Left cardiac atrium (tissue), 4 donors: ENCODE measurements at places on chromosomes 3 and 15. TPM values are rescaled to one million over a fixed set of nuclear protein-coding genes. Genes with fewer than 3 reads are reported as not detected.
A peak's percentile ranks its signal among the peaks of the same experiment; 100 is the strongest.

DNA sequence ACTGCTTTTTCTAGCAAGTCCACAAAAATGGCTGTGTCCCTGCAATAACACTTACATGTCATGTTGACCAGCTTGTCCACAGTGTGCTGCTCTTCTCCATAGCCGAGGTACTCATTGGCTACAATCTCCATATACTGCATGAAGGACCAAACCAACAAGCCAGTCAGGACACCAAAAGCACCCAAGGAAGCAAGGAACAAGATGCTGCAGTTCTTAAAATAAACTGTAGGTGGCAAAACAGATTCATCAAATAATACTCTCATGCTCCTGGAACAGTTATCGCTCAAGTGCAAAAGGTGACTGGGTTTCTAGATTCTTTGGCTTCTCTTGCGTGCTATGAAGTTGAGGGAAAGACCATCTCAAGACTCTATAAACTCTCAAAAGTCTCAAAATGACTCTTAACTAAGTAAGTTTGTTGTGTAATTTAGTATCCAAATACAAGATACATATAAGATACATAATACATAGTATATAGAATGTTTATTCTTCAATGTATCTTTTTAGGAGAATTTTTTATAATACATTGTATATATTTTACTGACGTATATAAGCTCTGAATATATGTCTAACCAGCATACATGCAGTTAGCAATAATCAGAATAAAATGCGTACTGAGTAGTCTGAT, 57.0 kb downstream of the NEK10 start:
- no peak for DNase-seq

GRCh38 chr15:66565741-66566144, at the start of gene LCTL:
TSS of gene LCTL (minus strand) at chr15:66565998. CDS start at chr15:66565365, 633 bp downstream.
- no peak for DNase-seq

DNA sequence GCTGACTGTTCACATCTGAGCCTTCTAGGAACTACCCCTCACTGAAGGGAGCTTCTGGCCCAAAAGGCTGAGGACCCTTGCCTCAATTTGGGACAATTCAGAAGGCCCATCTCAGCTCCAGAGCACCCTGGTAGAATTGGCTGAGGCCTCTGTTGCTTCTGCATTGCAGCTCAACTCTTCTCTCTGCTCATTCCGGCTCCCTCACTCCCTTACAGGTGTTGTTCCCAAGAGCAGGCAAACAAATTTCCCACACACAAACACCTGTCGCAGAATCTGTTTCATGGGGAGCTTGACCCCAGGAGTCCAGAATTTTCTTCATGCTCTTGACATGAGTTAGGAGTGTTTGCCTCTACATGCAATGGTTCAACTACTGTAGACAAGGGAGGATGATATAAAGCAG, 78.7 kb downstream of the CRYGS start:
- no peak for DNase-seq

DNA sequence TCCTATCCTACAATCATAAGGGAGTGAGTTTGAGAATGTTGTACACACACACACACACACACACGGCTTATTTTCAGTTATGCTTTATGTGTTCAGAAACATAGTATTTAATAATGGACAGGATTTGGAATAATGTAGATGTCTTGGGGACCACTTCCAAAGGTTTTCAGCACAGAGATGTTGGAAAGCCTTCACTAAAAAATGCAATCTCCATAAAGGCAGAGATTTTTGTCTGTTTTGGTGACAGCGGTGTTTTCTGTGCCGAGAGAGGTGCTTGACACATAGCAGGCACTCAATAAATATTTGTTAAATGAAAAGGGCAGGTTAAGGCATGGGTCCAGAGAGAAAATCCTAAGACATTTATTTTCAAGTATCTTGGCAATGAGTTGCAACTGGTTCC, 428.2 kb upstream of the RGMA start:
- DNase-seq = no peak

The BAHD1 gene
- 14.8 TPM for total RNA-seq

The TERB2 gene
- total RNA-seq = not detected

- no peak for DNase-seq
These were observed 455.6 kb downstream of the TUSC7 start for GRCh38 chr3:117165176-117165575.

GRCh38 chr3:131731709-131732108, 228.9 kb upstream of the MRPL3 start:
- DNase-seq = no peak

DNA sequence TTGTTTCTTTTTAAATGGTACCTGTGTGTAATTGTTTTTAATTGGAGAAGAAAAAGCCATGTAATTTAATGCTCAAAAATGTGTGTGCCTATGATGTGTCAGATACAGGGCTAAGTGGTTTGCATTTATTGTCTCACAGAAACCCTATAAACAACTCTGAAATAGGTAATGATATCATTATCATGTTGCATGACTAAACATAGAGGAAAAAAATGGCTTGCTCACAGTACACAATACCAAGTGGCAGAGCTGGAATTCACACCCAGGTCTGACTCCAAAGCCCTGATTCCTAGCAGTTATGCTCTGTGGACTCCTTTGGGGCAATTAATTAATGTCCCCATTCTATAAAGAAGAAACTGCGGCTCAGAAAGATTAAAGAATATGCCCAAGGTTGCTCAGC, 237.4 kb upstream of the TRIM42 start:
- DNase-seq = no peak

The SPATA16 gene
- total RNA-seq = not detected

DNA sequence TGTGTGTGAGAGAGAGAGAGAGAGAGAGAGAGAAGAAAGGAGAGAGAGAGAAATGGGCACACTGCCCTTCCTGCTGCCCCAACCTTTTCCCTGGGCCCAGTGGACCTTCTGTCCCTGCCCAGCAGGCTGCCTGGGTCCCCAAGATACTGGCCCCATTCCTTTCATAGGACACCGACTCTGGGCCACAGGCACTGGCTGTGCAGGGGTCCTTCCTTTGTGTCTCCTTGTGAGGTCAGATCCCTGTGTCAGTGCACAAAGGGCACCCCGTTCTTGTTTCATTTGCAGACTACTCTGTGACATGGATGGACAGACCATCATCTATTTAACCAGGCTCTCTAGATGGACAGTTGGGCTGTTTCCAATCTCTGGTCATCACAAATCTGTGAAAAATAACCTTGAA, 21.3 kb upstream of the KLF13 start:
- DNase-seq = no peak

- no peak for DNase-seq
These were observed 30.8 kb downstream of the IRAK2 start for GRCh38 chr3:10195366-10196089.

GRCh38 chr15:52281085-52282035, 14.2 kb downstream of the MYO5C start:
- no peak for DNase-seq

DNA sequence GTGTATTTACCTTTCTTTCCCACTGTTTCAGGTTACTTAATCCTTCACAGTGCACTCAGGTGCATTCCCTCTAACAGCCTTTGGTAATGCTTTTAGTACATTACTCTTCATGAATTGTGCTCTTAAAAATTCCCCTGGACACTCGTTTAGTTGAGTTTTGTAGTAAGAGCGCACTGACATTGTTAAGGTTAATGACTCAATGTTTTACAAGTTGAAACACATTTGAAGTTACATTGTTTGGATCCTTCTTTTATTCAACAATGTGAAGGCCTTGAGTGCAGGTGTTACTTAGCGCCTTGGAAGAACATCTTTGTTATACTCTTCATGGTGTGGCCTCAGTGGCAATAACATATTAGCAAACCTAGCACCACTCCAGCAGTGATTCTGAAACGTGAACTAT, 739.6 kb downstream of the NAALADL2 start:
- no peak for DNase-seq

DNA sequence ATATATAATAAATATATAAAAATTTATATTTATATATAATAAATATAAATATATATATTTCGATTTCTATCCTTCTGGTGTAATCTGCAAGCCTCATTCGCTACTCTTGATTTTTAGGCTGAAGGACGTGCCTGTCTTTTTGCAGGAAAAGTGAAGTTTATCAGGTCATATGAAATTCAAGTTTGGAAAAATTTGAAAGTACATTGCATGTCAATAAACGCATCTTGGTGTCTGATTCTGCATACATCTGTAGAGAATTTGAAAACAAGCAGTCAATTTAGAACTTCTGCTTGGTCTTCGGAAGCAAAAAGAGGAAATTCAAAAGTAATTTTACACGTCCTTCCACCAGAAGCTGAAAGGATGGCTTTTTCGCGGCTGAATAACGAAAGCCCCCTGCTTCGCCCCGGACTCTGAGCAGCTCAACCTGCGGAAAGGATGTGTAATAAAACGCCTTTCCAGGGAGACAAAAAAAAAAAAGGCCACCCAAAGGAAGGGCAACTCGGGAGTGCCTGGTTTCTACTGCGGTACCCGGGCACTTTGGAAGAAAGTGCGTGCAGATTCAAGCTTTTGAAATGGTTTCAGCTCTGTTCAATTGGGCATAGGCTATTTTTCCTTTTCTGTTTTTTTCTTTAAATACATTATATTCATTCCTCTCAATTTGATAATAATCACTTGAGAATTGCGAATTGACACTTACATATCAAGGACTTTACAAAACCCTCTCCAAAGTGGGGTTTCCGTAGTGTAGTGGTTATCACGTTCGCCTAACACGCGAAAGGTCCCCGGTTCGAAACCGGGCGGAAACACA, 1.5 kb upstream of the MYNN start:
- peak; percentile 58 for DNase-seq

DNA sequence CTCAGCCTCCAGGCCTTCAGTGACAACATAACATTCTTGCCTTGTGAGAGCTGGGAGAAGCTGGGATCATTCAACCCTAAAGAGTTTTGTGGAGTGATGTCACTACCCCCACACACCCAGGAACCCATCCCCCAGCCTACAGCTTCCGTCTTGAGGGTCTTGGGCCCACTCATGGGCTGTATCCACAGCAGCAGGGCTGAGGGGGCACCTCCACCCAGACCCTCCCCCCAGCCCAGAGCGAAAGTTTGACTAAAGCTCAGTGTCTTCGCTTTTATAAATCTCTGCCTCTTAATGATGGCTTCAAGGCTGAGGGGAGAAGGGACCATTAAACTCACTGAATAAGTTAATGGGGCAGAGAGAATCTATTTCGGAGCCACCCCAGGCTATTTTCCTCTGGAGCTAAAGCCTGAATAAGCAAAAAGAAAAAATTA, 23.8 kb downstream of the NTRK3 start:
- DNase-seq = no peak

The A4GNT gene
- not detected for total RNA-seq

DNA sequence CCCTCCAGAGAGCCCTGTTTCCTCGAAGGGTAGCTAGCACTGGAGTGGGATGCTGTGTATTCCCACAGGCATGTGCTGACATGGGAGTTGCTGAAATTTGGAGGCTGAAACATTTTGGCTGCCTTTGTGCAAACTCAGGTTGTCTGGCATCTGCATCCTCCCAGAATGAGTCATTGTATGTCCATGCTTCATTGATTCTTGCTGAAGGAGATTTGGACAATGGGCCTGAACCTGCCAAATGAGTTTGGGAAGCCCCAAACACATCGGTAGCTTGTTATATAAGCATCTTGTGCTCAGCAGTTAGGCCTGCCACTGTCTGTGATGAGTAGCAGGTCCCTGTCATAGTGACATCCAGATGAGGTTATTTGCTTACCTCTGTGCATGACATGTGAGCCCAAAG, 160.0 kb downstream of the IL5RA start:
- no peak for DNase-seq

DNA sequence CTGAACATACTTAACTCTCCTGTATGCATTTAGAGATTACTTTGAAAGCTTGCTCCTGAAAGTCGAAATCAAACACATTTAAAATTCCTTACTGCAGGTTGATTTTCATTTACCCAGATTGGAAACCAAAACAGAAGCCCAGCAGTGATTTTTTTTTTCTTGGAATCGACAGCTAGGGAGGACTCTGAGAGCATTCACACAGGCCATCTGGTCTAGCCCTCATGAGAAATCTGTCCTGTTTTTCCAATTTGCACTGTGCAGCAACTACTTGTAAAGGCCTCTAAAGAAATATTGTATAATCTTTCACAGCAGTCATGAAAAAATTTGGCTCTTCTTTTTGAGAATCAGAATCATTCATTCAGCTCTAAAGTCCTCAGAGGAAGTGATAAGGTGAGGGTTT, 179.2 kb downstream of the KCNAB1 start:
- no peak for DNase-seq

The CX3CR1 gene
- 1.4 TPM for total RNA-seq

DNA sequence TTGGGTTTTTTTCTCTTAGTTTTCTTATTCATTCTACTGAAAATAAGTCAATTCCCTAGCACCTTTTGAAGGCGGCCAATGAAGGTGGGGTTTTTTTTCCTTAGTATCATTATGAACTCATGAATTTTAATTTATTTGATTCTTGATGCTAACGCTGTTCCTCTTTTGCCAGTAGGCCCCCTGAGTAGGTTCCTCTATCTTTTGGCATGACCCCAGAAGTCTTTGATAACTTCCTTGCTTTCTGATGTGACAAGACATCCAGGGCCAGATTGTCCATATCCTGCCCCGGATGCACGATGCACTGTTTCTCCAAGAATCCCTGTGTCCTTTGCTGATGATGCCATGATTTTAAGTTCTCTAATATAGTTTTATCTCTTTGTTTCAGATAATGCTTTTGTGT, 20.6 kb downstream of the LRRK1 start:
- no peak for DNase-seq
